ENCODE measurements at places on chromosomes 5 and 9. TPM values are rescaled to one million over a fixed set of nuclear protein-coding genes. Genes with fewer than 3 reads are reported as not detected.

GMCL2 gene
- not detected for total RNA-seq

TTC33 gene
- 10.3 TPM for total RNA-seq

TRAF2 gene
- 11.6 TPM for total RNA-seq

GRCh38 chr5:157350939-157351801 lies 85.2 kb downstream of the CYFIP2 start:
- DNase-seq: no peak

- no peak for DNase-seq
Measured at GRCh38 chr5:68230285-68230684, 14.7 kb downstream of the PIK3R1 start.

DNA sequence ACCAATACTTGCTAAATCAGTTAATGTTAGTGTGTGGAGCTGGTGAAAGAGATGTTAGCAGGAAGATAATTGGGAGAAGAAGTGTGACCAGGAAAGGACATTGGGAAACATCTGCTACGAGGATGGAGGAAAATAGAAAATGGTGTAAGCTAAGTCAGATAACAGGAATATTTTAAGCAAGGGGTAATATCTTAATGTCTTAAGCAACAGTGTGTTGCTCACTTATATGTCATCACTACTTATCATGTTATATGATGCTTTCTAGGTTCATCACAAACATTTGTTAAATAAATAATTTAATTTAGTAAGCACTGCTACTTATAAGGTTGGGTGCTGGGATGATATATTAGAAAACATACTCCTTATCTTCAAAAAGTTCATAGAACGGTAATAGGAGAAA lies 326.1 kb downstream of the EDIL3 start:
- no peak for DNase-seq

- DNase-seq: no peak
Measured at GRCh38 chr5:116861666-116862065, 287.0 kb upstream of the SEMA6A start.

DNA sequence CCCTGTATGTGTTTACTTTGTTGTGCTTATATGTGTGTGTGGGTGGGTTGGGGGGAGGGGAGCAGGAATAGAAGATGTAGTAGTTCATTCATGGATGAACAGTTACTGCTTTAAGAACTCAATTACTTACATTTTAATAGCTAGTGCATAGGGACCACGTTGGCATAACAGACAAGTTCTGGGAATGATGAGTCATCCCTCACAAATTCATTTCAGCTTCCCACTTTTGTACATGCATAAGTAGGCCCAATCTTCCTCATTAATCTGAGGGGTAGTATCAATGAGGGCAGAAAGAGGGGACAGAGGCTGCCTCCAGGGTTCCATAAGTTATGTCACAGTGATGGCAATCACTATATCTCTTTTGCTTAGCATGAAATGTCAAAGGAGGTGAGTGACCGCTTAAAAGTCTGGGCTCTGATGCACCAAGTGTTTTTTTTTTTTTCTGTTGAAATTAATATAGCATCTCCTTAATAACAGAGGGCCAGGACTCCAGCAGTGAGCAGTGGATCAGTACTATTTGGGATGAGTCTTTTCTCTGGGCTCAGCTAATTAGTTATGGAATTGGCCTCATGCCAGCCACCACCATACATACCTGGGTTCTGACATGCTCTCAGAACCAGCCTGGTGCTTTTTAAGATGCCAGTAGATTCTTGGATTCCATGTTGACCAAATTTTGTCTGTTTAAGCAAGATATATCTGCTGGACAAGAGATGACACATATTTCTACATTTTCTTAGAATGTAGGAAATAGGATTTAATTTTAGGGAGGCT lies 37.1 kb downstream of the PRDM6 start:
- DNase-seq: no peak

DNA sequence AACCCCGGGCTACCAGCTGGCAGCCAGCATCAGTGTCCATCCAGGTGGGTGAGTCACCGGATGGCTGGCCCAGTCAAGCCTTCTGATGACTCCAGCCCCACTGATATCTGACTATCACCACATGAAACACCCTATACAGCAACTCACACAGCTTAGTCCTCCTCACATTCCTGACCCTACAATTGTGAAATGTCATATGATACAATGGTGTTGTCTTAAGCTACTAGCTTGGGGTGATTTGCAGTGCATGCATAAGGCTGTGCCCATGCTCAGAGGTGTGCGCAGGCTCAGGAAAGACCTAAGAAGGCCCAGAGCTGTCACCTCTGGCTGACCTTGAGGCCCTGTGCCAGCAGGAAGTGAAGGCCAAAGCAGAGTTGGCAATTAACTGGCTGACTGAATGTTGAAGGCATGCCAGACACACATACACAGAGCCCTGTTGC lies 21.5 kb upstream of the SEMA4D start:
- DNase-seq: no peak

GRCh38 chr9:130039528-130040147 lies 3.4 kb downstream of the FNBP1 start:
- DNase-seq: no peak

- DNase-seq: no peak
Measured at GRCh38 chr5:15700373-15700772, 200.4 kb downstream of the FBXL7 start.

GRCh38 chr5:173869316-173869715 lies 18.8 kb upstream of the CPEB4 start:
- DNase-seq: no peak

DNA sequence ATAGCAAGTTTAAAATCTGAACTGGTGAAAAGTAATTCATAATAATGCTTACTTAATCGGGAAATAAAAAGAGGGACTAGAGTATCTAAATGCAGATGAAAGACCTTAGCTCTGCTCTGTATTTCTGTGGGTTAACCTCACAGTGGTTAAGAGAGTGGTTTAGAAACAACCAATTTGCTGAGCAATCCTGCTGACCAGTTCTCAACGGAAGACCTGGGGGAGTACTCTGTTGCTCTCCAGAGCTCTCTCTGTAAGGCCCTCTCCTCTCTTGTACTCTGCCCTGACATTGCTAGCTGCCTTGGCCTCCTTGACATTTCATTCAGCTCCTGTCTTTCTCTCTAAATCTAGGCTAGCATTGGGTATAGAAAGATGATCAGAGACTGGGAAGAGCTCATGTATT lies 1186.6 kb upstream of the SEMA6A start:
- DNase-seq: no peak

DNA sequence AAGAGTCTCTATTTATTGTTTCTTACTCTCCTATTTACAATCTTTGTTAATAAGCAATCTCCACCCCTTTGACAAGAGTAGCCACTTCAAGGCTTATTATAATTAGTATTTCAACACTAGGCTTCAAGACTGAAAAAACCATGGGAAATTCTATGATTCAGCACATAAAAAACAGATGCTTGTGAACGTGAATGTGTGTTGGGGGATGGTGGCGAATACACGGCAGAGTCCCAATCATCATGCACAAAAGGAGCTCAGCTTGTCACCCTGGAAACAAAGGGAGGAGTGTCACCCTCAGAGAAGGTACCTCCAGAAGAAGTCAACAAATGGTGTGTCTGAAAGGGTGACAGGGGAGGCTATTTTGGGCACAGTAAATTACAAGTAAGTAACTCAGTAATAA lies 157.2 kb upstream of the RETREG1 start:
- DNase-seq: no peak
